Caudate nucleus (tissue), 63 donors: ENCODE measurements at places on chromosomes 1 and 21.

GRCh38 chr1:166166329-166166697 lies 488 bp downstream of the FAM78B start:
- no peak for DNase-seq

DNA sequence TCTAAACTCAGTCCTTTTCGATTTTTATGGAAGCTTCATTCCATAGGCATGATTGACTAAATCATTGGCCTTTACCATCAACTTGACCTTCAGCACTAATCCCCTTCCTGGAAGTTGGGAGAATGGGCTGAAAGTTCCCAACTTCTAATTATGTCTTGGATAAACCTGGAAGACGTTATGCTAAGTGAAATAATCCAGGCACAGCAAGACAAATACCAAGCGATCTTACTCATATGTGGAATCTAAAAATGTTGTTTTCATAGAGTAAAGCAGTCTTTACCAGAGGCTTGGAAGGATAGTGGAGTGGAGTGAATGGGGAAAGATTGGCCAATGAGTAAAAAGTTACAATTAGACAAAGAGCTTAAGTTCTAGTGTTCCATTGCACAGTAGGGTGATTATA lies 1453.2 kb downstream of the PLA2G4A start:
- DNase-seq: no peak

GRCh38 chr1:19921310-19921709 lies 2.1 kb downstream of the PLA2G2E start:
- DNase-seq: no peak

DNA sequence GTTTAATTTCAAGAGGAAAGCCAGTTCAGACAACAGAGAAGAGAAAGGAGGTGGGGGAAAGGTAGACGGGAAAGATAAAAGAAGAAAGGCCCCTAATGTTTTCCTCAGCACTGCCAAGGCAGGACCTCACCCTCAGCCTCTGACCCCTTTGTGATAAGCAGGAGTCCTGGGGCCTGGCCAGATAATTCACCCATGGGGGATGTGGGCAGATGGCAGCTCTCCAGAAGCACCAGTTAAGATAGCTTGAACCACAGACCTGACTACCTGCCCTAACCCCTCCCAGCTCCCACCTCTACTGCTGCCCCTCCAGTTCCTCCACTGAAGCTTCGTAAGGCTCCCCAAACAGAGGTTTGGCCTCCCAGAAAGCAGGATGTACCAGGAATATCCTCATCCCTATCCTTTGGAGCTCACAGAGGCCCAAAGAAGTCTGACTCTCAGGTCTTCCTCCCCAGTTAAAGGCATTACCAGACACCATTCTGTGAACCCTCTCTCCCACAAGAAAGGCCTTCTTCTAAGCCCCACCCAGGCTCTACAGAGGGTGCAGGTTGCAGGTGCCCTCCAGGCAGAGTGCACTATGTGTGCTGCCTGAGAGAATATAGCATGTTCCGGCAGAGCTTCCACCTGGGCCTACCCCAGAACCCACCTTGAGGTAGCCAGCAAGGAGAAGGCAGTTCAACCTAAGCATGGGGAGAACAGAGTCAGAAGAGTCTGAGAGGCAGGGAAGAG lies 9.2 kb upstream of the SNAPIN start:
- no peak for DNase-seq

- no peak for DNase-seq
Measured at GRCh38 chr1:203041351-203041932, 15.2 kb downstream of the PPFIA4 start.

DNA sequence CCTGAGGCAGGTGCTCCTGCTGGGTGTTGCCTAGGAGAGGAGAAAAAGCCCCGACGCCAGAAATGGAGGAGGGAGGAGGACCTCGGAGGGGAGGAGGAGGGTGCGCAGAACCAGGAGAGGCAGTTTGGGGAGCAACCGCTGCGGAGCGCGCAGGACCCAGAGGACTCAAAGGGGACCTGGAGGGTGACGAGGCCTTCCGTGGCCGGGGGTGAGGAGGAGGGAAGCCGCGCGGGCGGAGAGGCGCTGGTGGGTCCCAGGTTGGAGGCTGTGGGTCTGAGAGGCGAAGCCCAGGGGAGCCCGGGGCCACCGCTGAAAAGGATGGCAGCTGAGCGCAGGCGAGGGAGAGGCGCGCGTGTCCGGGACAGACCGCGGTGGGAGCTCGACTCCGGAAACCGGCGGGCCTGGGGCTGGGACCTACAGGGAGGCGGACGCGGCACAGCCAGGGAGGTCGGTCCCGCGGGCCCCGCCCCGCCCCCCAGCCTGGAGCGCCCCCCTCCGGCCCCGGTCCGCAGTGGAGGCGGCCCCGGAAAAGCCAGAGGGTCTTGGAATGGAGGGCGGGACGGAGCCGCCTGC lies 15.1 kb downstream of the RNF223 start:
- no peak for DNase-seq

- no peak for DNase-seq
Measured at GRCh38 chr1:54668567-54668966, 27.0 kb downstream of the MROH7 start.

DNA sequence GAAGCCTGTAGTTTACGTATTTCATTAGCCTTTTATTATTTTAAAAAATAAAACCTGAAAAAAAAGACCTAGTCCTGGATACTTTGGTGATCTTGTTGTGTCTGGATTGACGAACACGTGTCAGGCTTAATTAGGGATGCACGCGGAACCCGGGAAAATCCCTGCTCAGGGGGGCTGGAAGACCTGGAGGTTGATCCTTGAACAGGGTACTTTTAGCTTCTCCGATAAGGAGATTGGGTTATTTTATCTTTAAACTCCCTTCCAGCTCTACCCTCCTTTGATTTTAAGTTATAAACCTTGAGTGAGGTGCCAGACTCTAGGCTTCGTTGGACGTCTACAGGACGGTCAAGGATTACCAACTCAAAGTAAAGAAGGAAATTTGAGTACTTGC lies 552 bp upstream of the ZNF691 start:
- DNase-seq: no peak

DNA sequence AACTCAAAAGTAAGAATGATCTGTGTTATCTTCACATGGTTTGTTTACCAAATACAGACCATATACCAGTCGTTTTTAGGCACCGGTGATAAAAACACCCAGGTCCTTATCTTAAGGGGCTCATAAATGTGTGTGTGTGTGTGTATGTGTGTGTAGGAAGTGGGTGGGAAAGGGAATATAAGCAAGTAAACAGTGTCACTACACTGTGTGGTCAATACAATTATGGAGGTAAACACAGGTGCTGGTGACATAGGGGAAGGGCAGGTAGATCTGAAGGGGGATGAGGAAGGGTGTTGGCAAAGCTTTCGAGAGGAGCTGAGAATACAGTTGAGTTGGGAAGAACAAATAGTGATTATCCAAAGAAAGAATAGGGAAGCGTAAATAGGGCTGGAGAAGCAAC lies 19.1 kb upstream of the MRPS6 start:
- DNase-seq: no peak

DNA sequence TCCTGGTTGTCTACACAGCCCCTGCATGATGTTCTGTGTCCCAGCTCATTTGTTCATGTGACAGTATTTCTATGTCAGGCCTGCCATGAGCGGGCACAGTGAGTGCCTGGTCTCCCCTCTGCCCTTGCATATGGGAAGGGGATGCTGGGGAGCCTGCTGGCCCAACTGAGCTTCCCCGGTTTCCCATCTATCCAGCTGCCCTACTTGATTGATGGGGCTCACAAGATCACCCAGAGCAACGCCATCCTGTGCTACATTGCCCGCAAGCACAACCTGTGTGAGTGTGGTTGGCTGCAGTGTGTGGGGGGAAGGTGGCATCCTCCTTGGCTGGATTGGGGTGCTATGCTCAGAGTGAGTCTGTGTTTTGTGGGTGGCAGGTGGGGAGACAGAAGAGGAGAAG lies 1.5 kb downstream of the GSTM4 start:
- no peak for DNase-seq

DNA sequence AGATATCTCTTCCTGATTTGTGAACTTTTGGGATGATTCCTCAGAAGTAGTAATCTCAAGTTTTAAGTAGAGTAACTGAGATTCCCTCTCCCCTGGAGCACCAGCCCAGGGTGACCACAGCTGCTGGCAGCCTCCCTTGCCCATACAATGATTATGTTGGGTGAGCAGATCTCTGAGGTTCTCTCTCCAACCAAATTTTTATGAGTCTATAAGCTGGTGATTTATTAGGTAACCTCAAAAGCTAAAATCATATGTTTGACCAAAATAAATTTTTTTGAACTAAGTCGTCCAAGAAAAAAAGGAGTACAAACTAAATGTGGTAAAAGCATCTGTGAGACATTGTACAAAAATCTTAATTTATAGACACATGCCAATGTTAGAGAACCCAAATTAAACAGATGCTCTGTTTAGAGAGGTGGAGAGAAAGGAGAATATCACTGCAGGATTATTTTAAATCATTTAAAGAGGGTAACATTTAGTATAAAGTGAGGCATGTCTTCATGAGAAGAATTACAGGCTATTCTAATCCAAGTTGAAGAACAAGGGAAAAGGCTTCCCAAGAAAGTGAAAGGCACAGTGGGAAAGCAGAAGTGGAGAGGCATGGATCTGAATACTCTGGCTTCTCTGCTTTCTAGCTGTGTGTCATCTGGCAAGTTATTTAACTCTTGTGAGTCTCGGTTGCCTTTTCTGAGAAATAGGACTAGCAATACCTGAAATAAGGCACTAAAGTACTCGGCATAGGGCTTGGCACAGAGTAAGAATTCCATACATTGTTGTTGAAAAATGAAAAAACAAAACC lies 2.5 kb downstream of the AKNAD1 start:
- DNase-seq: no peak

DNA sequence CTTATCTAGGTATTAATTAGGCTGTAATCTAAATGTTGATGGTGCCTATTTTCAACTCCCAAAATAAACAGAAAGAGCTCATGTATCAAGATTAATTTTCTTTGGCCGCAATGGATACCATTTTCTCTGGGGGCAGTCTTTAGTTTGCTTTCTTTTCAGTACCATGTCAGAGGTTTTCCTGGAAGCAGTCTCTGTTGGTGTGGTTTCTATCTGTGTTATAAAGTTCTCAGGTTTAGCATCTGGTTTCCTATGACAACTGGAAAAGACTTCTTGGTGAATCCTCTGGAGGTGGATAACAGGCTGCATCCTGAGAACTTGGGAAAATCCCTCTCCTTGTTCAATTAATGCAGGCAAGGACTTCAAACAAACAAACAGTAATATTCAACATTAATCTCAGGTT lies 38.7 kb upstream of the BATF3 start:
- no peak for DNase-seq

- DNase-seq: no peak
Measured at GRCh38 chr1:175893192-175893591, 149.8 kb upstream of the TNR start.

GRCh38 chr1:112431038-112431437 lies 35.0 kb downstream of the CTTNBP2NL start:
- no peak for DNase-seq

DNA sequence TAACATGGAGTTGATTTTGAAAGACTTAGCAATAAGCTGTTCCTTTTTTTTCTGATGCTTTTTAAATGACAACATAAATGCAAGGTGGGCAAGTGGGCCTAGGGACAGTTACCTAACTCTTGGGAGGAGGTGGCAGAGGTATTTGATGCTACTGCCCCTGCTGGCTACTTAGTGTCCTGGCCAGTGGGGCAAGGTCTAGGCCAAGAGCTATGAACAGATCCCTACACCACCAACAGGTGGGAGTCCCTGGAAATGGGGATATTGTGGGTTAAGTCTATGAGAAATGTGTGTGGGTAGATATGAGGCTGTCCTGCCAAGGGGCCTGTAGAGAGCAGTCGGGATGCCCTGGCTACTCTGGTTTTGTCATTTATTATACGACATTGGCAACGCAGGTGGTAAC lies 31.3 kb upstream of the B3GALT5 start:
- DNase-seq: no peak

DNA sequence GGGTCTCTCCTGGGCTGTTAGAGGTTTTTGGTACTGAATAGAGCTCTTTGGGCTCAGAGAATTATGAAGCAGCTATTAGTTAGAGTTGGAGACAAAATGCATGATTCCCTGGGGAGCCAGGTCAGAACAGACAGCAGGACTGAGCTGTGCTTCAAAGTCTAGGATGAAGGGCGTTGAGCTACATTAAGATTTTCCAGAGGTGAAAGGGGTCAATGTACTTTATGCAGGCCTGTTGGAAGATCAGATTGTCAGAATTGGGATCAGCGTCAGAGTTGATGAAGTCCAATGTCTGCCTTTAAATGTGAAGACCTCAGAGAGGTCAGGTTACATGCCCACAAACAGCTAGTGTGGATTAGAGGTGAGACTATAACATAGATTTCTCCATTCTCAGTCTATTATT lies 53.8 kb downstream of the RGS5 start:
- no peak for DNase-seq

GRCh38 chr1:109040627-109040988 lies 1.3 kb downstream of the WDR47 start:
- DNase-seq: no peak

GRCh38 chr1:30697571-30698376 lies 25.6 kb downstream of the MATN1 start:
- DNase-seq: no peak

GRCh38 chr1:232987774-232988140 lies 37.3 kb downstream of the NTPCR start:
- no peak for DNase-seq

DNA sequence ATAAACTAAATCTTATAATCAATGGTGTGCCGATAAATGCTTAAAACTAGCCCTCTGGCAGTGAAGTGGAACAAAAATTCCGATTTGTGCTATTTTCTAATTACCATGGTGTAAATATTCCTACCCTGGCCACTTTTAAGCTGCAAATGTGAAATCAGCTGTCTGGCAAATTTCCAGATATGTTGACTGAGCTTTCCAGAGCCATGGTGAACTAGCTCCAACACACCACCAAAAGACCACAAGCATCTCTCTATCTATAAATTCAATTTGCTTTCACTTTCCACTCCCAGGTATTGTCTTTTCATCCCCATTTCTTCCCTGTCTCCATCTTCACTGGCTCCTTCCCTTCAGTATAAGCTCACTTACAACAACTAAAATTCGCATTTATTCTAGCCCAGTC lies 152.3 kb upstream of the RGS18 start:
- DNase-seq: no peak

DNA sequence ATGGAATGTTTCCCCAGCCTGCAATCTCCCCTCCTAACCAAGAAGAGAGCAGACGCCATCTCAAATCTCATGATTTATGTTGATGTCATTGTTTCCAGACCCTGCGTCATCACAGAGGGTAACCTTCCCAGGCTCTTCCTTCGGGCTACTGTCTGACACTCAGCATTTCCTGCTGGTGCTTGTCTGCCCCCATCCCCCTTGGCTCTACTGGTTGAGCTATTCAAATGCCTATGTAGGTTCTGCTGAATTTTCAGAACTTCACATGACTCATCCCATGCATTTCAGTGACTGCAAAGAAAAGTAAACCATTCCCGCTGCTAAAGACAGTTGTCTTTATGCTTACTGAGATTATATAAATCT lies 24.8 kb upstream of the ITPKB start:
- no peak for DNase-seq

DNA sequence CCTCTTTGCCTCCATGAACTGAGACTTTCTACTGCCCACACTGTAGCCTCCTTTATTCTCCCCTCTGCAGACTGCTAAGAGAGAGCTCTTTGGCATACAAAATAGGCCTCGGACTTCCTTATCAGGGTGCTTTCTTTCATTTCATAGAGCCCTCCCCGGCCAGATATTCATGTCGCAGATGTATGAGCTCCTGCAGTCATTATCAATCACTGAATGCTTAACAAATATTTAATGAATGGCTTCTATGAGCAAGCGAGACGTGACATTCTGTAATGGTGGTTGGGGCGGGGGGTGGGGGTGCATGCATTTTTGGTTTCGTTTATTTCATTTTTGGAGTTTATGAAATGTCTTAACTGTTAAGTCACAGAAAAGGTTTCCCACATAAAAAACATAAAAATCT lies 344.8 kb upstream of the KAZN start:
- DNase-seq: no peak

- DNase-seq: no peak
Measured at GRCh38 chr1:78358165-78358564, 132.6 kb upstream of the PTGFR start.

- no peak for DNase-seq
Measured at GRCh38 chr21:21051109-21052055, 53.2 kb downstream of the NCAM2 start.
